NCI-H774 (cell line): ENCODE measurements at places on chromosomes 13 and 19.

GRCh38 chr19:39193803-39194202, 3.0 kb upstream of the NCCRP1 start:
- DNase-seq, result no peak

GRCh38 chr19:27779954-27780353, 1433.0 kb downstream of the UQCRFS1 start:
- DNase-seq, result no peak

GRCh38 chr13:58963321-58963720, 1200.4 kb downstream of the DIAPH3 start:
- DNase-seq, result no peak

- DNase-seq, result no peak
Measured at GRCh38 chr19:55435020-55435419, 8.1 kb downstream of the SHISA7 start.

- no peak for DNase-seq
Measured at GRCh38 chr13:90447734-90448101, 899.8 kb upstream of the MIR17HG start.

GRCh38 chr19:39558624-39559117, 18.7 kb upstream of the EID2 start:
- DNase-seq, result no peak

DNA sequence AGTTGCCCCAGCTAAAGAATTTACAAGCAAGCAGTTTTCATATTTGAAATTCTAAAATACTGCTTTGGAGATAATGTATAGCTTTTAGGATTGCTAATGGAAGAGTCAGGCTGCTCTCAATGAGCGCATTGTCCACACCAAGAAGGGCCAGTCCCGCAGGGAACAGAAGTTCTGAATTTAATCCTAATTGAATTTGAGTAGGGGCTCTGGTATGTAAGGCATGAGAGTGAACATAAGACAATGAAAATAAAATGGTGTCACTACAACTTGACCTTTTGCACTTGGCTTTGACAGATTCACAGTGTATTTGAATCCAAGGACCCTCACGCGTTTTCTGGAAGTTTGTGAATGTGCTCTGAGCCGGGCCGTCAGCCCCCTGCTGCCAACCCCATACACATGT, 32.6 kb downstream of the RAB20 start:
- DNase-seq, result no peak

DNA sequence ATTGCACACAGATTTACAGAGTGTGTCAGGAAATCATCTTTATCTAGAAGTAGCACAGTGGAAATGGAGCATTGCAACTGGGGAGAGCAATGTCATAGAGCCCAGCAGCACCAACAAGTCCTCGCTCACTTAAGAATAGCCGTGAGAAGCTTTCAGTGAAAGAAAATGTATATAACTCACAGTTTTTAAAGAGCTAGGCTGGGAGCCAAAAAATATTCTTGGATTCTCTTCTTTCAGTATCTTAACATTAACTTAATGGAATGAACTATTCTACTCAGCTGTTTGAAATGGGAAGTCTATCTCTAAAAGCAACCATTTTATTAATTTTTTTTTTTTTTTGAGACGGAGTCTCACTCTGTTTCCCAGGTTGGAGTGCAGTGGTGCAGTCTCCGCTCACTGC, 329.6 kb downstream of the COG6 start:
- DNase-seq, result no peak

- DNase-seq, result no peak
Measured at GRCh38 chr19:57771417-57771816, 1.9 kb downstream of the ZNF586 start.

DNA sequence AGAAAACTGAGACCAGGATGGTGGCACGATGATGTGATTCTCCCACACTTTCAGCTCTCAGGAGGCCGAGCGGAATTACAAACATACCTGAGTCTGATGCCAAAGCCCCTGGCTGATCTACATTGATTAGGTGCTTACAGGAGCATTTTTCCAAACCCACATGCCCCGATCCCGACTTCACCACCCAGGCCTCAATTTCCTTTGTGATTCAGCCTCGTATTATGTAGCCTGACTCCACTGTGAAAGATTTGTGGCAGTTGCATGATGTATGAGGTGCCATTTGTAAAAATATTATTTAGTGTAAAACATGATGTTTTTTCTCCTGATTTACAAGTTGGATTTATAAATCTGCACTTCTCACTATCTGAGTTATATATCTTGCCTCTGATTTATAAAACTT, 118.0 kb downstream of the TSHZ3 start:
- no peak for DNase-seq

DNA sequence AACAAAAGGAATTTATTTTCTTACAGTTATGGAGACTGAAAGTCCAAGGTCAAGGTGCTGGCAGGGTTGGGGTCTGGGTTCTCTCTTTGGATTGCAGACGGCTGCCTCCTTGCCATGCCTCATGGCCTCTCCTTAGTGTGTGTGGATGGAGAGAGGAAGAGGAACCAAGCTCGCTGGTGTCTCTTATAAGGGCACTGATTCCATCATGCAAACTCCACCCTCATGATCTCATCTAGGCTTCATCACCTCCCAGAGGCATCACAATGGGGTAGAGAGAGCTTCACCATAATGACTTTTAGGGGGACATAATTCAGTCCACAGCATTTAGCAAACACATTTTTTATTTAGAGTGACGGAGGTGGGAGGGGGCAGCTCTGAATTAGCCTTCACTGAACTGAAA, 104.9 kb upstream of the ABCC4 start:
- no peak for DNase-seq

DNA sequence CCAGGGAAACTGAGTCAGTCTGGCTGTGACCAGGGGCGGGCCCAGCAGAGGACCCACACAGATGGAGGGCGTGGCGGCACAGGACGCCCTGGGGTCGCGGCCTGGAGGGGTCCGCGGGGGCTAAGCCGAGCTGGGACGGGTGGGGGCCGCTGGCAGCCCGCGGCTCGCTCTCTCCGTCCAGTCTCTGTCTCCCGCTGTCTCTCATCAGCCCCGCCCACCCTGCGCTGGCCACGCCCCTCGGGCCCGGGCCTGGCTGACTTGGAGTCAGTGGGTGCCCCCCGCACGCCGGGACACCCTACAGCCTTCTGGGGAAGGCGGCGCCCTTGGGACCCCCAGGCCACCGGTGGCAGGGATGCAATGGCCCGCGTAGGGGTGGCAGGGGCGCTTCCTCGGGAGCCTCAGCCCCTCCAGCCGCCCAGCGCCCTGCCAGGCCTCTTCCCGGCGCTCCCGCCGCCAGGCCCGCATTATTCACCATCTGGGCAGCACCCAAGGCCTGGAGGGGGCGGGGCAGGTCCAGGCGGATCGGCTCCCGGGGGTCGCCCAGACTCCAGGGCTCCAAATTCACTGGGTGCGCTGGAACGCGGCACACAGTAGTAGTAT, at the start of gene TBXA2R:
Gene TBXA2R, minus strand, starts transcription at position 186 of the 600 bp plus-strand sequence. CDS start 6,241 bp downstream, outside the sequence.
- peak; percentile 14 for DNase-seq
